ENCODE measurements at places on chromosomes 13 and 19.

DNA sequence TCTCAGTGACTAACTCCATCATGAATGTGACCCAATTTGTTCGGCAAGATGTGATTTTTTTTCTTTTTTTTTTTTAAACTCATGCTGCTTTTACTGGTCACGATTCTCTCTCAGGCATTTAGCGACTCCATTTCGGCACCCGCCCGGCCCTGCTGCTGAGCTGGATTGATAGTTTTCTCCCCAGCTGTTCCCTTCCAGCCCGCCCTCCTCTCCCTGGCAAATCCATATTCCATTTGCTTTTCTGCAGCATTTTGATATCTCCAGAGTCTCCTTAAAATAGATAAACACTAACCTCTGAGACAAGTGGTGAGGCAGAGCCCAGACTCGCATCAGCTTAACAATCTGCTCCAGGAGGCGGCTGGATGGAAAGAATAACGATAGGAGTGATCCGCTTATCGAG, 55.5 kb upstream of the KATNAL1 start:
- DNase-seq: no peak

GRCh38 chr19:38057959-38058690, 151.1 kb downstream of the SIPA1L3 start:
- no peak for DNase-seq

- no peak for DNase-seq
Measured at GRCh38 chr13:32823597-32823996, 192.6 kb upstream of the KL start.

DNA sequence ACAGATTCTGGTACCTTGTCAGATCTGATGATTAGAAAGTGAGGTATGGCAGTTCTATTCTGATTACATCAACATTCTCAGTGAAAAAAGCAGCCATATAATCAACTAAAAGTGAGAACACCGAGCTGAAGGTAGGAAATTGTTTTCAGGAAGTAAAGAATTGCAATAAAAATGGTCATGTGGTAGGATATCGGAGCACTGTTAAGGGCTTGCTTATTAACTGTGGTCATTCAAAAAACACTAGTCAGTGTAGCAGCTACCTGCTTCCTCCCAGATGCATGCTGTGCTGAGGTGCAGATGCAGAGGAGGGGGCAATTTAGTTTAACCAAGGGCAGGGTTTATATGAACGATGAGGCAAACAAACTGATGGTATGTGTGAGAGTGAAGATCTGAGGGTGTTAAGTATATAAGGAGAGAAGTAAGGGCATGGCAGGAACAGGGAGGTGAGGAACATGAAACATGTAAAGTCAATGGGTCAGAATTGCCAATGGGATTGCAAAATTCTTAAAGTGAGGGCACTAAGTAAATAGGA, 111.9 kb downstream of the DIAPH3 start:
- no peak for DNase-seq

GRCh38 chr19:2963122-2963521, 14.2 kb upstream of the TLE6 start:
- DNase-seq: no peak

GRCh38 chr13:95355494-95355893, 54.2 kb upstream of the ABCC4 start:
- no peak for DNase-seq

Data from cortex of kidney (tissue), 1 donor.